ENCODE measurements at places on chromosomes 5 and 9.
A peak's percentile ranks its signal among the peaks of the same experiment; 100 is the strongest.

DNA sequence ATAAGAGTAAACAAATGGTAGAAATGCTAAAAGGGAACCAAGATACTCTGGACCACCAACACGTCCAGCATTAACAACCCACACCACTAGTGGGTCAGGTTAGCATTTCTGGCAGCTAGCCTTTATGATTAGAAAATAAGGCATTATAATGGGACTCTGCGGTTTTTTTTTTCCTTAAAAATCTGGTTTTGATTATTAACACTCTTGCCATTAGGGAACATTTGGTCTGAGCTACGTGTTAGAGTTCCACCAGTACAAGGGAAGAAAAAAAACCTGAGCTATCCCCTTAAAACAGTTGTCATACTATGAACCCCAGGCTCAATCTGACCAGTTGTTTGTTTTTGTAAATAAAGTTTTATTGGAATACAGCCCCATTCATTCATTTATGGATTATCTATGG lies 110.4 kb downstream of the NTRK2 start:
- DNase-seq, result no peak

- DNase-seq, result peak; percentile 53
These were observed 70.3 kb downstream of the FYB1 start for GRCh38 chr5:39148983-39149534.

DNA sequence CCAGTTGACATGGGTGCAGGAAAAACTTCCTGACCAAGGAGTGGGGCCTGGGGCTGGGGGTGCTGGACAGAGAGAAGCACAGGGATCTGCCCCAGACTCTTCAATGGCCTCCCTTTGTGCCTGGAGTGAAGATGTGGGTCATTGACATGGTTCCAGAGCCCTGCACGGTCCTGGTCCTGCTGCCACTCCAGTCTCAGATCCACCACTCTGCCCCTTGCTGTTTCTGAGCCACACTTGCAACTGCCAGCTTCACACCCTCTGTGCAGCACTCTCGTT lies 10.1 kb downstream of the PIP5K1B start:
- DNase-seq, result no peak

DNA sequence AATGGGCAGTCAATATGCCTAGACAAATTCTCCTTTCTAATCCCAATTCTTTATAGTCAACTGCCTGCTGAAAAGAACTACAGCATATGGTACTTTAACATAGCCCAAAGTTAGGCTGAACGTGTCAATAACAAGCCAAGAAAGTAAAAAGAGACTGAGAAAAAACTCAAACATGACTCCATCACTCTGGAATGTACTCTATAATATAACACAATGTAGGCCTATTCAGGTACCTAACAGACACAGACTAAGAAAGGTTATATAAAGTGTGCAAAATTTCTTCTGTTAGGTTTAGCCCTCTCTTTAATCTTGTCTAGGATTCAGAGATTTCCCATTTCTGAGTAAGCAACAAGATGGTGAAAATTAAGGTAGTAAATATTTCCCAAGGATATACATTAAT lies 209.7 kb upstream of the PRR16 start:
- DNase-seq, result no peak

DNA sequence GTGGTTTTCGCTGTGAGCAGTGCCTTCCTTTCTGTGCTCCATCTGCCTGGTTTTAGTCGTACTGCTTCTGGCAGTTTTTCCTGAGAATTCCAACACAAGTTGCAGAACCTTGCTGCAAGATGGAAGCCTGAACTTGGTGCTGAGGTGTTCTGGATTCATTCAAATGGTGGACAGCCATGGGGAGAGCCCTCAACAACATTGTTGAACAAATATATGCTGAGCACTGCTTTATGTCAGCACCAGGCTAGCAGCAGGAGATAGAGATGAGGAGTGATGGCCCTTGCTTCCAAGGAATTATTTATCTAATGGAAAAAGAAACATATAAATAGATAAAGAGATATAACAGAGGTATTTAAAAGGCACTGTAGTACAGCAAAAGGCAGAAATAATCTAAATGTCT lies 7.3 kb upstream of the RPS6 start:
- DNase-seq, result no peak

DNA sequence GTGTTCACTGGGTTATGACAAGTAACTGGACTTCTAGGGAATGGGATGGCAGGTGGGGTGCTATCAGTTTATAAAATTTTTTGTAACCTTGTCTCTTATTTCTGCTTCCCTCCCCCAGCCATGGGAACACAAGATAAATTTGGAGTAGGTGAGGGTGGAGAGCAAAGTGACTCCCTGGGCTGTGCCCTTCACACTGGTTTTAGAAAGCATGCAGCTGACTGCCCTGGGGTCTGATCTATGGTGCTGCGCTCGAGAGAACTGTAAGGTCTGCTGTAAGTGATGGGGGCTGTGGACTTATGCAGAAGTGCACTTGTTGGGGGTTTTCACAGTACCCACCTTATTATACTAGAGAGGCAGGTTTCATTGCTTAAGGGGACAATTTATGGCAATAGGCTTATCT lies 247.7 kb upstream of the DMRT1 start:
- DNase-seq, result no peak

DNA sequence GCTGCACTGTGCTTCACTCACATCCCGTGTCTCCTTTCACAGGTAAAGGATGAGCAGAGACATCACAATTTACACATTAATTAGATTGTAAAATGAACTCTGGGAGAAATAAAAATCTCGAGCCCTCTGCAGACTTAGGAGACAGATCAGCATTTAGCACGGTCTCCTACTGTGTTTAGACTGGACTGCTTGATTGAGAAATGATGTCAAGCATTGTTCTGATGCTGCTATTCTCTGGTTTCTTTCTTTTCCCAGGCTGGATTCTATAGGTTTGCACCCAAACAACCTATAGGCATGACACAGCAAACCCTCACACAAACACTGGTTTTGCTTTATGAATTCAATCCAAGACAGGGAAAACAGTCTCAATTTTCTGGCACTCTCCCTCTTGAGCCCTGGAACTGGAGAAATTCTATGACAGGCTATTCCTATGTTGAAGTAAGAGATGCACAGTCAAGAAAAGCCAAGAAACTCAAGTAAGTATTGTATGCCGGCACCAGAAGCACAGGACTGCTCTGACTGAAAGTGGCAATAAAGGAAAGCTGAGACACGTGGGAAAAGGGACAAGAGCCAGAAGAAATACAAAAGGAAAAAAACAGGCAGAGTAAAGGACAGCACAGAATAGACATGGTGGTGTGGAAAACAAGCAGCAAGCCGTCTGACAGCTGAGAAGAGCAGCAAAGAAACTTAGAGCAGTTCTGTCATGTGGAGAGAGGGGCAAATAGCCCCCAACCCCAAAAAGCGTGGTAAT lies 24.8 kb upstream of the ERAP2 start:
- DNase-seq, result no peak

DNA sequence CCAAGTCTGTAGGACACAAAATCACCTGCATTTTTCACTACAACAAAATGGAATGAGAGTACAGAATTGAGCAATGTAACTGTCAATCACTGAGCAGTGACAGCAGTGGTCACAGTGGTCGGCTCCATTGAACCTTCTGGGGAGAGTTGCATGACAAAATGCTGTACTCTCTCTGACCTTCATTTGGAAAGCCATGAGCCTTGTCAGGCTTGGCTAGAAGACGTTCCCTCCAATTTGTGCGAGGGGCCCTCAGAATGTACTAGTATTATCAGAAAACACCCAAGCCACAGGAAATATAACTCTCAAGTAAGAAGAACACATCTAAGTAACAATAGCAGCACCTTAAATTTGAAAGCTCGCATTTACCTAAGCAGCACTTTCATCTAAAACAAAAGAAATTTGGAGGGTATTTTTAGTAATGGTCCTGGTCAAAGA lies 425.6 kb upstream of the MEF2C start:
- DNase-seq, result no peak

GRCh38 chr5:142421621-142422397 lies 97.0 kb upstream of the SPRY4 start:
- no peak for DNase-seq

GRCh38 chr5:151318850-151319732 lies 15.5 kb upstream of the SLC36A3 start:
- peak; percentile 26 for DNase-seq

GRCh38 chr5:83227611-83228010 lies 150.3 kb downstream of the XRCC4 start:
- DNase-seq, result no peak

DNA sequence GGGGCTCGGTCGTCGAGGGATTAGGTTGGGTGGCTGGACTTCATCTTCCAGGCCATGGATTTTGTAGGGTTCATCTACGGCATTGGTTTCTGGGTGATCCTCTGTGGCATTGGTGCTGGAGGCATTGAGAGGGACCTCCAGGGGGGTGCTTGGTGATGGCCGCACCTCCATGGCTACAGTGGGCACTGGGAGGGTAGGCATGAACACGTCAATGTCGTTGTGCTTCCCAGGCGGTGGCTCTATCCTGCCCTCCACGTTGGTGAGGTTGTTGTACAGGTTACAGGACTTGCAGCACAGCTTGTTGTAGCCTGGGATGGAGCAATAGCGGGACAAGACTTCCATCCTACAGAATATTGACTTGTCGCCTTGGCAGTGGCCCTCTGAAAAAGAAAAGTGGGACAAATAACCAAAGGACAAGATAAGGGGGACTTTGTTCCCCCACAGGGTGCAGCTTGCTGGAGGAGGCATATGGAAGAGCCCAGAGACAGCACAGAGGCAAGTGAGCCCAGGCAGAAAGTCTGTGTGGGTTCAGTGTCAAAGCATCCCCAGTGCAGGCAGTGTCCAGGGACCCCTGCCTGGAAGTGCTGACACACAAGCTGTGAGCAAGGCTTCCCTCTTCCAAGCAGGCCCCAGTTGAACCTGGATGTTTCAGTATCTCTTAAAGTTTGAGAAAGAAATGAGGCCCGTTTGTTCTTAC lies 53.9 kb downstream of the ZNF354C start:
- no peak for DNase-seq

- DNase-seq, result no peak
These were observed 67.5 kb downstream of the SEMA6A start for GRCh38 chr5:116507051-116507537.

DNA sequence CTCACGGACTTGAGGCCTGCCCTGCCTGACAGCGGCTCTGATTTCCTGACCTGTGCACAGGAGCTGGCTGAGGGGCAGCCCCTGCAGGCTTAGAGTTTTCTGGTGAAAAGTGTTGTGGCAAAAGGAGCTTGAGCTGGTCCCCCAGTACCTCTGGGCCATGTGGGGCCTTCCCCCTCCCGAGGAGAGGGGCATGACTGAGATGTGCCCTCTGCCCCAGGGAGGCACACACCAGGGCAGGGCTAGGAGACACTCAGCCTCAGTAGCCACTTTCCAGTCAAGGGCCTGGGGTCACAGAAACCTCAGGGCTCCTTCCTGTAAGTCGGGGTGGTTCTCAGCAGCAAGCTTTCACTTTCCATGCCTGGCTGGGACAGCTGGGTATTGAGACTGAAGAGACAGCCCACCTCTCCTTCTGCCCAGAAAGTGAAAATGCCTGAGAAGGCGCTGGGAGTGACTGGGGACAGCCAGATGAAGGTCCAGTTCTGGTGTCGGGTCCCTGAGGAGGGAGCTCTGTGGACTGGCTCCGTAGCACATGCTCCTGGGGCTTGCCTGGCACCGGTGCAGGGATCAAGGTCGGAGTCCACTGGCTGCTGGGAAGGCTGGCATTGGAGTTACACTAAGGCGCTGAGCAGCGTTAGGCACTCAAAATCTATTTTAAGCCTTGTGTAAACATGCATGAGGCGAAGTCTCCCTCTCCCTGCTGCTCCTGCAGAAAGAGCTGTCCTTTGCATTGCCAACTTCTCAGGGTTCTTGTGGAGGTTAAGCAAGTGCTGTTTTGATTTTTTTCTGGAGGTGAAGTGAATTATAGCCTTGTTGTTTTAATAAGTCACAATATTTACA lies 394.9 kb downstream of the GADD45G start:
- DNase-seq, result peak; percentile 38

- DNase-seq, result no peak
These were observed 105.2 kb downstream of the ROR2 start for GRCh38 chr9:91844701-91845291.

GRCh38 chr5:50874306-50875001 lies 208.0 kb downstream of the PARP8 start:
- DNase-seq, result peak; percentile 37

DNA sequence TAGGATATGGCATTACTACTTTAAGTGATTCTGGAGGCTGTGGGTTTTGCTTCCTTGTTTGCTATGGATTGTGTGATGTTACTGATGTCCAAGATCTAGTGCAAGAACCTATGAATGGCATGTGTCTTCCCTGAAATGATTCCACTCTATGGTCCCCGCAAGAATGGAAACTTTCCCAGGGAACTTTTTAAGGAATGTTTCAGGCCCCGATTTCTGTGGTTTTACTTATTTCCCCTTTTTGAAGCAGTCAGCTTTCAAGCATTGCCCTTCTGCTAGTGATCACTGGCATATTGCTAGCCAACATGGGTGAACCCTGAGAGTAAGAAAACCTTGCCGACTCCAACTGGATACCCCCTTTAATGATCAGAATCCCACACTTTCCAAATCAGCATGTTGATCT lies 26.6 kb upstream of the CD180 start:
- no peak for DNase-seq

GRCh38 chr9:37210737-37211523 lies 90.6 kb downstream of the ZCCHC7 start:
- no peak for DNase-seq

DNA sequence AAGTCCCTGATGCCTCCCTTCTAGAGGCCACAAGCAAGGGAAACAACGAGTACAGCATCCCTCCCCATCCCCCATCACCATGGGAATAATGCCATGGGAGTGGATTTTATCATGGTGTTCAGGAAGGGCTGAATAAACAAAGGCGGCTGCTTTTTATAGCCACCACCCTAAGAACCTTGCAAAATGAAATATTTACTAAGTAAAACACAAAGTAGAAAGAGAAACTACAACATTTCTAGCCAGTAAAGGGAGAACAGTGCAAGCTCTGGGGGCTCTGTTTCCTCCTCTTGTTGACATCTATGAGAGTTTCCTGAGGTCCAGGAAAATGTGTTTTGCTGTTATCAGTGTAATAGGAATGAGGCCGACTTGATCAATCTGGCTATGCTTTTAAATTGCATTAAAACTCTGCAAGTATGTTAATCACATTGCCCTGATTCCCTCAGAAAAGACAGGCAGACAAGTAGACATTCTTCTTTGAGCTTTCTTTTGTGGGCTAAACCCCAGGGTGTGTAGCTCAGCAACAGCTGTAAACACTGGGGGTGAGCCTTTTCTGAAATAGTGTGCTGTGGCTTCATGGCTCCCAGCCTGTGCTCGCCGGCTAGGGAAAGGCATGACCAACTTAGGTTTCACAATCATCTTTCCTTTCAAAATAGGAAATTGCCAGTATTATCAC lies 31.1 kb downstream of the SV2C start:
- no peak for DNase-seq

DNA sequence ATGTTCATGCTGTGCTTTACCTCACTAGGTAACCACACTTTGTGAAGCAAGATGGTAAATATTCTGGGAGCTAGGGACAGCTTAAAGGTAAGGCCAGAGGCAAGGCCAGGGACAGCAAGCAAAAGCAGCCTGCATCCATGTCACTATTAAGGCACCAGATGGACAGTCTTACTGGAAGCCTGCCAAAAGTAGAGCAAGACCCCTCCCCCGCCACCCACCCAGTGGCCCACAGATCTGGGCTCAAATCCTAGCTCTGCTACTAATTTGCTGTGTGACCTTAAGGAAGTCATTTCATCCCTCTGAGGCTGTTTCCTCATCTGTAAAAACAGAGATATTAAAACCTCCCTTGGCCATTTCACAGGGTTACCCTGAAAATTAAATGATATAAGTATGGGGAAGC lies 13.2 kb upstream of the ERMP1 start:
- DNase-seq, result no peak
